Bronchial smooth muscle cell (primary cell): ENCODE measurements at places on chromosomes 2 and 18. TPM values are rescaled to one million over a fixed set of nuclear protein-coding genes. Genes with fewer than 3 reads are reported as not detected.

The C1QL2 gene
- not detected in 2 replicates for total RNA-seq

The UGT1A4 gene
- total RNA-seq, result under 0.01 TPM in 1 of 2 replicates, not detected in the other

The DUSP19 gene
- 3.0 and 4.1 TPM in 2 replicates for total RNA-seq

The FOXD4L1 gene
- under 0.01 TPM in 1 of 2 replicates, not detected in the other for total RNA-seq

The COBLL1 gene
- 1.1 and 2.5 TPM in 2 replicates for total RNA-seq

The TDRD15 gene
- total RNA-seq, result not detected in 2 replicates

The IL18R1 gene
- total RNA-seq, result 1.0 and 1.3 TPM in 2 replicates

The SCYGR4 gene
- total RNA-seq, result not detected in 2 replicates

The POU3F3 gene
- total RNA-seq, result not detected in 2 replicates

The TRIM43 gene
- not detected in 2 replicates for total RNA-seq

The STPG4 gene
- 0.16 TPM in 1 of 2 replicates, not detected in the other for total RNA-seq

The KYNU gene
- 1.6 and 13.2 TPM in 2 replicates for total RNA-seq

The NAPG gene
- total RNA-seq, result 20.2 and 22.7 TPM in 2 replicates
